Stimulated activated CD8-positive, alpha-beta memory T cell treated with anti-CD3 and anti-CD28 coated beads, Interleukin-15, amount 100 ng/mL, for 48 hours (primary cell): ENCODE measurements at places on chromosomes 1 and 21.

- no peak for DNase-seq
Observed at GRCh38 chr1:18632218-18632588, 1.6 kb downstream of the PAX7 start.

GRCh38 chr21:43321111-43321510 is 105.8 kb downstream of the SIK1 start:
- DNase-seq: no peak

GRCh38 chr1:9573723-9574122 is 15.0 kb upstream of the TMEM201 start:
- no peak for DNase-seq

DNA sequence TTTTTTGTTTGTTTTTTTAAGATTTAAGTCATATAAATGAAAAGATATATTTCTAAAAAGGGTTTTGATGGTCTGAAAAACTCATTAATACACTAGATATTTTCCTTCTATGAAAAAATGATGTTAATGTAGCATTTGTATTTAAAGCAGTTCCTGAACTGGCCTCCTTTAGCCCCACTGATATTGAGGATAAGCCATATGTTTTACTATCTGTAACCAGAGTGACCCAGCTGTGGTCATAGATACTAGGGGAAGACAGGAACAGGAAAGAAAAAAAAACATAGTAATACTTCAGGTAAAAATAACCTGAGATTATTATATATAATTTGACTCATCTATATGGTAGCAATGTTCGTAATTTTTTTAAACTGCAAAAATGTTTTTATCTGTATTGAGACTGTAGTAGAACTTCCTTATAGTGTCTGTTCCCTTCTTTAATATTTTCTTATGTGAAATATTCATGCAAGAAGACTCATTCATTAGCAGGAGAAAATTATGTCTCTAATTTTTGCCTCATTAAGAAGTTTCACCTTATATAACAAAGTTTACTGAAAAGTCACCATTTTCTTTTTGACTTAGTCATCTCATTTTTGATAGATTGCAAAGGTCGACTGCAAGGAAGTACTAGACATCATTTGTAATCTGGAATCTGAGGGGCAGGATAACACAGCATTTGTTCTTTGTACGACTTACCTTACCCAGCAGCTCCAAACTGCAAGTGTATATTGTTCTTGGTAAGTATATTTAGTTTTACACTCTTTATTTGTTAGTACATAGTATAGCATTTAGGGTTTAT is 25.6 kb upstream of the TMCO2 start:
- no peak for DNase-seq
